Stimulated activated CD8-positive, alpha-beta memory T cell treated with anti-CD3 and anti-CD28 coated beads, Interleukin-7, amount 100 ng/mL, for 1 hour (primary cell): ENCODE measurements at places on chromosomes 5 and 9.

DNA sequence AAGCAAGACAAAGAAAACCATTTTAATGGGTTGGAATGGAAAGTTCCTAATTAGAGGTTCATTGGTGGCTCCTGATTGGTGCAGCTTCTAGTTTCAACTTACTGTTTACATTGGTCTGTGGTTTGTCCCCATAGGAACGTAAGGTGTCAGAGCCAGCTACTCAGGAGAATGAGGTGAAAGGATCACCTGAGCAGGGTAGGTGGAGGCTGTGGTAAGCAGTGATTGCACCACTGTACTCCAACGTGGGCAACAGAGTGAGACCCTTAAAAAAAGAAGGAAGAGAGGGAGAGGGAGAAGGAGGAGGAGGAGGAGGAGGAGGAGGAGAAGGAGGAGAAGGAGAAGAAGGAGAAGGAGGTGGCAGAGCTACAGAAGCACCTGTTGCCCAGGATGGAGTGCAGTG is 30.4 kb downstream of the KCNIP1 start:
- DNase-seq: no peak

- peak; percentile 74 for DNase-seq
These were observed at the start of gene TMED9 for GRCh38 chr5:177592010-177592834. TMED9 (plus strand) TSS chr5:177592203; CDS start chr5:177592215, 12 bp downstream.

GRCh38 chr5:91494447-91494996 is 111.4 kb upstream of the ARRDC3 start:
- no peak for DNase-seq

- no peak for DNase-seq
These were observed 212.0 kb downstream of the ARHGAP26 start for GRCh38 chr5:142981886-142982820.

DNA sequence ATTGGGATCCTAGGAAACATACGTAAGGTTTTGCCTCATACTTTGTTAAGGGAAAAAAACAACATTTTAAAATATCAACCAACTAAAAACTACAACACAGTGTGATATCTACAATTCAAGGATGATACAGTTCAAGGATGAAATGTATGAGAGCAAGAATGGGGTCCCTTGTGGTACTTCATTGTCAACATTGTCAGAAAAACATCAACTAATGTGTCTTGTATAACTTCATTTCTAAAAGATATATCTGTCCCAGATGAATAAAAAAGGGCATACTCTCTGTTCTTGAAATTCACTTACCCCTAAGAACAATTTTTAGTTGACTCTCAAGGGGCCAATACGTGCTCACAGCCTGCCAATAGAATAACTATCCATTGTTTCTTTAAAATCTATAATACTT is 1250.5 kb downstream of the PTPRD start:
- no peak for DNase-seq

DNA sequence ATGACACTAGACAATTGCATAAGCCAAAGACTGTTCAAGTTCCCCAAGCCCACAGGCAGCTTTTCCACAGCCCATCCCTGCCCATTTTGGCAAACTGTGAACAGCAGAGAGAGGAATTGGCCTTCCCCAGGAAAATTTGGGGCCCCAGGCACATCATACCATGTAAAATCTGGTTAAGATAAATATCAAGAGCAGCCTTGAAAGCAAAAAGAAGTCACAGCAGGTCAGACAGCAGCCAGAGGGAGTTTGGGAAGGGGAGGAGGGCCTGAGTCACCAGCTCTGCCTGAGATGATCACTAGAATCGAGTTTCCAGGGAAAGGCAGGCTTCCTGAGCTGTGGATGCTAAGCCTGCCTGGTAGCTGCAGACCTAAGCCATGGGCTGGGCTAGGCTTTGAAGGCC is 179.2 kb downstream of the RFK start:
- DNase-seq: no peak

DNA sequence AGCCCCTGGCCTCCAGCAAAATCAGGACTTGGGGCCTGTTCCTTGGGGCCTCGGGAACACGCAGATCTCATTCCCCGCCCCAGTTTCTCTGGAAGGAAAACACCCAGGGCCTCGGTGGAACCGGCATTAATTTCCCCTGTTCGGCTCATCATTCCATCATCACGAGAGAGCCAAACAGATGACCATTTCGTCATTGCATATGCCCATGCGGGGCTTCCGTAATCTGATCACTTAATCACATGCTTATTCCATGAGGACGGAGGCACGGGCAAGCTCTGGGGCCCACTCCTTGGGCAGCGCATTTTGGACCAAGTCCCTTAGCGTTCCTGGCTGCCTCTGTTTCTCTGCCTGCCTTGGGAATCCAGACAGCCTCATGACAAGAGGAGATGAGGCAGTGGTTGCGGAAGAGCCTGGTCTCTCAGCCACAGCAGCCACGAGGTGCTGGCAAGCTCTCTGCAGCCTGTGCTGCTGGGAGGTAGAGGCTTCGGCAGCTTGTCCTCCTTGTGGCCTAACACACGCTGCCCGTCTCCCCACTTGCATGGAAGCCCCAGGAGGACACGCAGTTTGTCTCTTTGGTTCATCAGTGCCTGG is 65.0 kb upstream of the IER5L start:
- no peak for DNase-seq

- no peak for DNase-seq
These were observed 576 bp downstream of the ALDOB start for GRCh38 chr9:101434998-101435397.

- no peak for DNase-seq
These were observed 119.8 kb downstream of the COX7C start for GRCh38 chr5:86737579-86737978.

DNA sequence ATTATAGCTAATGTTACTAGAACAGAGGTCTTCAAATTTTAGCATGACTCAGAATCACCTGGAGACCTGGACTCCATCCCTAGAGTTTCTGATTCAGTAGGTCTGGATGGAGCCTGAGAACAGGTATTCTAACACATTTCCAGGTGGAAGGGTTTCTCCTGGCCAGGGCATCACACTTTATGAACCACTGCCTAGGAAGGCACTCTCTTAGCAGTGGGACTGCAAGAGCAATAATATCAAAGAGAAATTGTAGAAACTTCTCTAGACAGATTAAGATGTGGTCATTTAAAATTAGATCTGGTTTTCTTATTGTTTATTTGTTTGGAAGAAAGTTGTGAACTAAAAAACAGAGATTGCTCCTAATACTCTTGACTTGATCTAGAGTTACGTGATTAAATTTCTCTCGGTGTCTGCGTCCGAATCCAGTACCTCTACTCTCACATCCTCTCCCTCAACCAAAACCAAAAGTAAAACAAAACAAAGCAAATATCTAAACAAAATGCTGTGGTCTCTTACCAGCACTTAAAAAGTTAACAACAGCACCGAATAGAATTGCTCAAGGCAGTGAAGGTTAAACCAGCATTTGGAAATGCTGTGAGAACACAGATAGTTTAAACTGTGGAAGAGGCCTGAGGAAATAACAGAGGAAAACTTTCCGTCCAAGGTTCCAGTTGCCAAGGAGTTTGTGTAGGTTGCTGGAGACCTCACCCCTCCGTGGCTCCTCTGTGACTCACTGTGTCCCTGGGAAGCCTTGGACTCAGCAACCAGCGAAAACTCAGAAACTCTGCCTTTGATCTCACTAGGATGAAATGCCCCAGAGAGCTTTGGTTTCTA is 193.4 kb downstream of the ARRDC3 start:
- DNase-seq: no peak

- DNase-seq: no peak
These were observed 727.1 kb upstream of the GRAMD2B start for GRCh38 chr5:125695996-125696655.

GRCh38 chr5:12467799-12468198 is 563.6 kb upstream of the CTNND2 start:
- DNase-seq: no peak

- DNase-seq: no peak
These were observed 64.5 kb downstream of the C9orf152 start for GRCh38 chr9:110143485-110143884.

DNA sequence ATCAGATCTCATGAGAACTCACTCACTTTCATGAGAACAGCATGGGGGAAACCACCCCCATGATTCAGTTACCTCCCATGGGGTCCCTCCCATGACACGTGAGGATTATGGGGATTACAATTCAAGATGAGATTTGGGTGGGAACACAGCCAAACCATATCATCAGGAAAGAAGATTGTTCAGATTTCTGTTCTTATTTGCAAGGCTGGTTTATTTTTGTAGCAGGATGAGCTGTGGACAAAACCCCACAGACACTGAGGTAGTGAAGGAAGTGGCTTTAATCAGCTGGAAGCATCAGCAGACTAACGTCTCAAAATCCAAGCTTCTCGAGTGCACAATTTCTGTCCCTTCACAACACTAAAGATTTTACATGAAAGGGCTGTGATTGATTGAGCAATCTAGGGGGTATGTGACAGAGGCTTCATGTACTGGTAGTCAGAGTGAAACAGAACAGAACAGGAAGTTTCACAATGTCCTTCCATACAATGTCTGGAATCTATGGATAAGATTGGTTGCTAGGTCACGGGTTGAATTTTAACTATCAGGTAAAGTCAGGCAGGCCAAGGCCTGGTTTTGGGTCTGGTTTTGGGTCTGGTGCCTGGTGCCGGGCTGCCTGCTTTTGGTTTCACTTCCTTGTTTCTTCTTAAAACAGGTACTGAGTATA is 91.3 kb upstream of the ZNF366 start:
- no peak for DNase-seq

DNA sequence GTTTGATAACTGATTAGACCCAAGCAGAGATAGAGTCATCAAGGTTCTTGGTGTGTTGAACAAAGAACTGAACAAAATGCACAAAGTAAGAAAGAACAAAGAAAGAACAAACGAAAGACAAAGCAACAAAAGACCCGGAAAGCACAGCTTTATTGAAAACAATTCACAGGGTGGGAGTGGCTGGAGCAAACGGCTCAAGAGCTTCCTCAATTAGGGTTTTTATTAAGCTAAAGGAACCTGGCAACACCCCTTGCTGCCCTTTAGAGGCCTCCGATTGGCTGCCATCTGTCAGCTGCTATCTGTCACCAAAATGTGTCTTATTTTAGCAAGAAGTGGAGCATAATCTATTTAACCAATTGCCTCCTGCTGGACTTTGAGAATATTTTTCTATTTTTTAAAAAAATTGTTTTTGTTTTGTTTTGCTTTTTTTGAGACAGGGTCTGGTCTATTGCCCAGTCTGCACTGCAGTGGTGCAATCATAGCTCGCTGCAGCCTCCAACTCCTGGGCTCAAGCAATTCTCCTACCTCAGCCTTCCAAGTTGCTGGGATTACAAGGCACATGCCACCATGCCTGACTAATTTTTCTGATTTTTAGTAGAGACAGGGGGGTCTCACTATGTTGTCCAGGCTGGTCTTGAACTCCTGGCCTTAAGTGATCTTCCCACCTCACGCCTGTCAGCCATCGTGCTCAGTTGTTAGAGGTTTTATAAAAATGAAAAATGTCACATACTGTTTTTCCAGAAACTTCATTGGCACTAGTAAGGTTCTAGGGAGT is 7.7 kb upstream of the ABO start:
- DNase-seq: no peak

DNA sequence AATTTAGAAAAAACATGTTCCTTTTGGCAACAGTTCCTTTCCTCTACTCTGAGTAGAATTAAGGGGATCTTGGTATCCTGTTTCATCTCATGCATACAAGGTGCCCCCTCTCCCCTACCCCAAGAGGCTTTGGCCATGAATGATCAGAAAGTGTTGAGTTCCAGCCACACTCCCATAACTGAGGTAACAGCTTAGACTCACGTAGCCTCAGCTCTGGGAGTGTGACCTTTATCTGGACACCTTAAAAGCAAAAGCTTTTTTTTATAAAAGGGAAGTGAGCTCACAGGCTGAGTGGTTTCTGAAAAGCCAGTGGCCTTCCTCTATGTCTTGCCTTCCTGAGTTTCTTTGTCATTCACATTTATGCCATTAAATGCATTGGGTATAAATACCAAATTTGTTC is 900 bp upstream of the HAVCR2 start:
- no peak for DNase-seq

- no peak for DNase-seq
These were observed 13.6 kb upstream of the SLC22A4 start for GRCh38 chr5:132280371-132281240.

DNA sequence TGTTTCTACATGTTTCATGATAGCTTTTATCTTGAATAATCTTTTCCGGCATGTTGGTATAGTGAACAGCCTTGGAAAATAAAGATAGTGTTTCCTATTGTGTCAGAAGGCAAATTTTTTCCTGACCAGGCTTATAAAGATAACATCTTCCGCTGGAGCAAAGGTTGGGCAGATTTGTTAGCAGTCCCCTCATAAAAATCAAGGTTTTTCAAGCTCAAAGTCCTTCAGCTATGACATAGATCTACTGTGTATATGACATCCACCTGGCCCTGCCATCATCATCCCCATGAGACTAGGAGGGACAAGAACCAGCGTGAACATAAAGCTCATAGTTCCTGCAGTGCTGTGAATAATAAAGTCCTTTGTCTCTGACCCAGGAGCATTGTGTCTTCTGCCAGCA is 30.4 kb upstream of the OTULINL start:
- no peak for DNase-seq

DNA sequence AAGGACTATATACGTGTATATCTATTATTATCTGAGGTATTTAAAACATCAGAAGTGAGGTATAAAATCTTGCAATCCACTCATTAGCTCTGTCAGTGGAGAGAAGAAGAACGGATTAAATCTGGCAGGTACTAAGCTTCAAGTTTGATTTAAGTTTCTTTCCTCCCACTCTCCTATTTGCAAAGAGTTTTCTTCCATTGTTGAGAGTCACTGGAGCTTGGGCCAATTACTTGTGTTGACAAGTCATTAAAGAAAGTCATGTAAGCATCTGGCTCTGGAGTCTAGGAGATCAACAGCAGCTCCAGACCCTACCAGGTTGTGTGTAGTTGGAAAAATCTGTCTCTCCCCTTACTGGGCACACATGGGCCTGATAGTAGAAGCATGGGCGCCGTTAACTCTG is 476.8 kb upstream of the SMARCA2 start:
- no peak for DNase-seq

DNA sequence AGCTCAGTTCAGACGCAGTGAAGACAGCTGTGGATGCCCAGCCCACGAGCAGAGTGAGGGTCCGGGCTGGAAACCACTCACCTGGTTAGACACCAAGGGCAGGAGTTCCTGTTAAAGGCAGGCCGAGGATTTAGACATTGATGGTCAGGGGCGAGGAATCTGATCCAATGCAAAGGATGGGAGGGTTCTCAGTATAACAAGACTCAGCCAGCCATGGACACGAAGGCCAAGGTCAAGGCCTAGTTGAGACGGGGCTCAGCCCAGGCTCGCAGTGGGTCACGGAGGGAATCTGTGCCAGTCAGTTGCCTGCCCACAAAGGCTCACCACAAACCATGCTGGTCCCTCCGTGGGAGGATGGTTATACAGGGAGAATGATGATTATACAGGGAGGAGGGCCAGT is 63.3 kb upstream of the FCN1 start:
- no peak for DNase-seq

DNA sequence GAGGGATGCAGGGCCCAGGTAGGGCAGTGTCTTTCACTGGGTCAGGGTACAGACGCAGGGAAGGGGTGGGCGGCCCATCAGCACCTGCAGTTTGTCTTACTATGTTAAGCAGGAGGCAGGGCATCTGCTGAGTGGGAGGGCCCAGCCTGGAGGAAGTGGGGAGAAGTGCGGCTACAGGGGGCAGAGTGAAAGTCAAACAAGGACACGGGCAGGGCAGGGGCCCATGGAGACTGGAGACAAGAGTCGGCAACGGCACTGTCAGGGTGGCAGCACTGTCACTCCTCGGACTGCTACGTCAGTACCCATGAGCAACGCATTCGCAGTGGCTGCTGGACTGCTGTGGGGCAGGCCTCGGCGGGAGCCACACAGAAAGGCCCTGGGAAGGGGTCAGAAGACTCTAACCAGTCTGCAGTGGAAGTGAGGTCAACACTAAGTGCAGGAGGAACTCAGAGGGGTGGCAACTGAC is 19.7 kb downstream of the CAMSAP1 start:
- peak; percentile 20 for DNase-seq

- DNase-seq: no peak
These were observed 110.7 kb upstream of the CXCL14 start for GRCh38 chr5:135689506-135689905.
